HAP-1 (cell line): ENCODE measurements at places on chromosomes 2 and 18.

- DNase-seq, result no peak
Observed at GRCh38 chr18:24274837-24275236, 122.8 kb downstream of the OSBPL1A start.

DNA sequence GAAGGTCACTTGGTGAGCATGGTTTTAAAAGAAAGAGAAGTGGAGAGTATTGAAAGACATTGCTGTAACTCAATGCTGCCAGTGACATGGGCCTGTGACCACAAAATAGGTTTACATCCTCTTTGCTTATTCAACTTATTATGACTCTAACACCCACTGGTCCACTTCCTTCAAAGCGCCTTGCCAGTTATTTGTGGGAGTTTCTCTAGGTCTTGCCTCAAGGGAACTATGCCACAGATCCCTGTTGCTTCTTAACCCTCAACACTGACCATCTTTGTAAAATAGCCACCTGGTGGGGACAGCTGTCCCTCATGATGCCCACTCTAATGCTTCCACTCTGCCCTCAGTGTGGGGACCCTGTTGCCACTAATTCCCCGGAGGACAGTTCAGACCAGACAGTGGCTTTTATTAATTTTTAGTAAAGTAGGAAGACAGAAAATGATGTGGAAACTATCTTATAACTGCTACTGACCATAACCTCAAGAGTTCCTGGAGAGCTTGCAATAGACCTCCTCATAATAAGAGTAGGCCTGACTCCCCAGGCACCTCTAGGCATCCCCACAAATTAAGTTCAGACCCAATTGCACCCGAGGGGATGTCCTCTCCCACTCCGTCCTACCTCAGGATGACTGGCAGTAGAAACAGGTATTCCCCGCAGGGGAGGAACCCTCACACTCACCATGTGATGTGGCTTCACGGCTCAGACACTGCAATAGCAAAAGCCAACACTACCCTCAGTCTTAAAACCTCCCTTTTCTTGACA is 31.3 kb upstream of the SLC25A52 start:
- no peak for DNase-seq

- no peak for DNase-seq
Observed at GRCh38 chr2:87995756-87996155, 20.6 kb downstream of the RNU2-63P start.

GRCh38 chr2:20211860-20212458 is 13.0 kb downstream of the SDC1 start:
- no peak for DNase-seq

DNA sequence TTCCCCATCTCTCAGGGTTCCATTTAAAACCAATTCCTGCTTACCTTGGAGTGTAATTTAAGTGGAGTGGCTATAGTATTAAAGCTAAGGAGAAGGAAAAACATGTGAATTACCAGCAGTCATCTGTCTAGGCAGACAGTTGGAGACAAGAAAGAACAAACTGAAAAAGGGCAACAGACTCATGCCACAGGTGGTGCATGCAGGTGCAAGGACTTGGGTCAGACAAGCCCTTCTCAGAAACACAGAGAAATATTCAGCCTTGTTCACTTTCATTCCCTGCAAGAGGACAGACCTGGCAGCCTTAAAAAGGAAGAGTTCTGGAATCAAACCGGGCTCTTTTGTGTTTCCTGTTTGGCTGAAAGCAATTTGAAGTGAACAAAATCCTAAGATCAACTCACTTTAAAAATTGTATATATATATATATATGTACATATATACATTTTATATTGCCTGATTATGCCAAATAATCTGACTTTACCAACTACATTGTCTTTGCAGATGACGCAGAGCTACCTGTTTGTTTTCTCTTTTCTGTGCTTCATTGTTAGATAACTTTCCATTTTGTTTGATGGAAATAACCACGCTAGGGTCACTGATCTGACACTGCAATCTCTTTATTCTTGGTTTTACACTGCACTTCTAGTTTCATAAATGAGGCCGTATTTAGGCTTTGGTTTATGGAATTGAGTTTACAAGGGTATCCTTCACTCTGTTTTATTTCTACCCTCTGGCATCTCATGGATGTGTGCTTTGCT is 35.1 kb upstream of the VPS54 start:
- no peak for DNase-seq

GRCh38 chr2:121567452-121567851 is 36.8 kb downstream of the RNU4ATAC start:
- no peak for DNase-seq

DNA sequence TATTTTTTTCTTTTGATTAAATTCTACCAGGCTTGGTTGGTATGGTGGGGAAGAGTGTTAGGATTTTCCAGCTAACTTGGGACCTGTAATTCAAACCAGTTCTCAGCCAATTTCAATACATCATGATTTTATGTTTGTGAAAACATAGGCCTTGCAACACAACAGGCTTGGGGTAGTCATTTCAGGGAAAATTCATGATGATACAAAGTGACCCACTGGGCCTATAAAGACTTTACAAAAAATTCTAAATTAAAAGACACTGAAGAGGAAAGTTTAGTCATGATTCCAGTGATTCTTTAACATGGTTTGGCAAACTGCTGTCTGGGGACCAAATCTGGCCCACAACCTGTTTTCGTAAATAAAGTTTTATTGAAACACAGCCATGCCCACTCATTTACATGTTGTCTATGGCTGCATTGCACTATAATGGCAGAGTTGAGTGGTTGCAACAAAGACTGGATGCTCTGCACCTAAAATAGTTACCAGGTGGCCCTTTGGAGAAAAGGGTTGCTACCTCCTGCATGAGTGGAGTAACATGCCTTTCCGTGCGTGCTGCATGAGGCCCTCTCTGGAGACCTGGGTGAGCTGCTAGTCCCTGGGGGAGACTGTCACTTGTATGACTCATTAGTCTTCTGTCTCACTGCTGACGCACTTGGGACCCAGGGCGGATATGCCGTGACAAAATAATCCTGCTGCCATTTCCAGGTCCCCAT is 73.6 kb downstream of the NPAS2 start:
- DNase-seq, result no peak

- no peak for DNase-seq
Observed at GRCh38 chr2:200321780-200322534, 15.5 kb downstream of the SPATS2L start.

- no peak for DNase-seq
Observed at GRCh38 chr2:26529406-26530239, 51.7 kb upstream of the OTOF start.

DNA sequence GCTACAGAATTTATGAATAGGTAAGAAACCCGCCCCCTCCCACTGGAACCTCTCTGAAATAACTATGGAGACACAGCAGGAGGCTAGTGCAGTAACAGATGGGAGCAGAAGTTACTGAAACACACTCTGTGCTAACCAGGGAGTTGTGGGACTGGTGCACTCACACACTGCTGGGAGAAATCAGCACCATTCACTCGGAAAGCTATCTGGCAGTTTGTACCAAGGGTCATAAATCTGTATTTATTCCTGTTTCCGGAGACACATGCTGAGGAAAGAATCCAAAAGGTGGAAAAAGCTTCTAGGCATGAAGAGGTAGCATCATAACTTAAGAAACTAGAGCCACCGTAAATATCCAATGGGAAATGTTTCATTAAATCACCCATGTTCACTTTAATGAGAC is 39.9 kb downstream of the TGFA start:
- DNase-seq, result no peak

DNA sequence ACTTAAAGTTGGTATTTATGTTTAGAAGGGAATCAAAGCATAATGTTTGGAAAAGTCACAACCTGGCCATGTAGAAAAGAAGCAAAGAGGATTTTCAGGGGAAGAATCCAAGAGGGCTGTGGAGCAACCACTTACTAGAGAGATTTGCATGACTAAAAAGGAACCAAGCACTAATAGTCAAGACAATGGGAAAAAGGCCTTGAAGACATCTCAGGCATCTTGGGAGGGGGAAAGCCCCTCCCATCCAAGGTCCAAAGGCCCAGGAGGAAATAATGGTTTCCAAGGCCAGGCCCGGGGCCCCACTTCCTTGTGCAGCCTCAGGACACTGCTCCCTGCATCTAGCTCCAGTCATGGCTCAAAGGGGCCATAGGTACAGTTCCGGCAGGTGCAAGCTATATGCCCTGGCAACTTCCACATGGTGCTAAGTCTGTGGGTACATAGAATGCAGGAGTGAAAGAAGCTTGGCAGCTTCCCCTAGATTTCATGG is 128.1 kb downstream of the EIPR1 start:
- no peak for DNase-seq

GRCh38 chr2:59096973-59097372 is 855.8 kb upstream of the FANCL start:
- no peak for DNase-seq

- no peak for DNase-seq
Observed at GRCh38 chr2:231960810-231961348, 634 bp upstream of the DIS3L2 start.

- DNase-seq, result peak; percentile 71
Observed at GRCh38 chr2:100260712-100261620, 61.3 kb downstream of the LONRF2 start.

- DNase-seq, result peak; percentile 47
Observed at GRCh38 chr2:224433442-224433841, 31.5 kb upstream of the FAM124B start.

DNA sequence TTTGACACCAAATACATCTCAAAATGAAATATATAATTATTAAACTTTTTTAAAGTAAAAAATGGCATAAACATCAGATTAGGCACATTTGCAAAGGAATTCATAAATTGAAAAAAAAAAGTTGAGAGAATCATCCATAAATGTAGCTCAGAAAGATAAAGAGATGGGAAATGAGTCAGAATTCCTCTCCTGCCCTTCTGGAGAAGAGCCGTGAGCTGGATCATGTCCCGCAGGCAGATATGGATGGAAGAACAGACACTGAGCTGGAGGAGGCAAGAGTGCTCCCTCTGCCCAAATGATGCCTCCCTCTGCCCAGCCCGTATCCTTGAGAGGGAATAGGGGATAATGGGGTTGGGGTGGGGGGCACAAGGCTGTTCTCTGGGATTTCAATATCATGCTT is 190.9 kb downstream of the TFCP2L1 start:
- DNase-seq, result no peak

GRCh38 chr2:54550547-54550946 is 94.4 kb downstream of the SPTBN1 start:
- no peak for DNase-seq

- DNase-seq, result no peak
Observed at GRCh38 chr2:145350011-145350410, 830.1 kb upstream of the ZEB2 start.

GRCh38 chr18:32742579-32742978 is 30.2 kb downstream of the KLHL14 start:
- DNase-seq, result no peak

DNA sequence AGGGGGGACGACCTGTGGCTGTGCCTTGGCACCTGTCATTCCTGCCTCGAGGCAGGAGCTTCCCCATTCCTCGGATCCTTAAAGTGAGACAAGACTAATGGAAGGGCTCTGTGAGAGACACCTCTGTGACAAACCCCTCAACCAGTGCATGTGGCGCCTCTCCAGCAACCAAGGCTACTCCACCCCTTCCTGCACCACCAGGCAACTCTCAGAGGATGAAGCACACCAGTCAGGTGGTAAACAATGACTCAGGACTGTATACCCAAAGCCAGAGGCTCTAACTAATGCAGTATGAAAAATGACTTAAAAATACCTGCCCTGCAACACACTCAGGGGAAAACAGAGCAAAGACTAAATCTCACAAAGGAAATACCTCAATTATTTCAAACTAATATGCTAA is 136.9 kb downstream of the UXS1 start:
- DNase-seq, result no peak

- no peak for DNase-seq
Observed at GRCh38 chr18:6031442-6031841, 136.1 kb upstream of the TMEM200C start.

- DNase-seq, result no peak
Observed at GRCh38 chr18:44723411-44723810, 42.7 kb downstream of the SETBP1 start.

GRCh38 chr2:204611017-204611631 is 65.8 kb downstream of the PARD3B start:
- no peak for DNase-seq

GRCh38 chr2:136022396-136023146 is 37.1 kb upstream of the DARS1 start:
- DNase-seq, result no peak

DNA sequence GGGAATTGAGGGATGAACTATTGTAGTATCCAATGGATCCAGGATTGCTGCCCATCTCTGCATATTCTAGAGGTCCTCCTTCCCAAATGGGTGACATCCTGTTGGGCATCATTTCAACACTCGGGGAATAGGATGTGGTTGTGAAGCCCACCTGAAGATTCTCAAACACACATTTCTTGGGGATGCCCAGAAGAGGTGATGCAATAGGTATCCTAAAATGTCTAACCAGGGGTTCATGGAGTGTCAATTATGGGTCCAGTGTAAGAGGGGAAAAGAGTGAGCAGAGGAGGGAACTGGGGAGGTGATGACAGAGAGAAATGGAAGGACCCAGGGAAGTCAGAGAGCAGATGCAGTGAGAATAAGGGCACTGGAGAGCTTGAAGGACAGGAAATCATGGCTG is 52.1 kb downstream of the POLE4 start:
- no peak for DNase-seq

- DNase-seq, result no peak
Observed at GRCh38 chr18:22043837-22044236, 125.6 kb upstream of the GATA6 start.

GRCh38 chr2:122100346-122100745 is 344.9 kb downstream of the TSN start:
- DNase-seq, result no peak

DNA sequence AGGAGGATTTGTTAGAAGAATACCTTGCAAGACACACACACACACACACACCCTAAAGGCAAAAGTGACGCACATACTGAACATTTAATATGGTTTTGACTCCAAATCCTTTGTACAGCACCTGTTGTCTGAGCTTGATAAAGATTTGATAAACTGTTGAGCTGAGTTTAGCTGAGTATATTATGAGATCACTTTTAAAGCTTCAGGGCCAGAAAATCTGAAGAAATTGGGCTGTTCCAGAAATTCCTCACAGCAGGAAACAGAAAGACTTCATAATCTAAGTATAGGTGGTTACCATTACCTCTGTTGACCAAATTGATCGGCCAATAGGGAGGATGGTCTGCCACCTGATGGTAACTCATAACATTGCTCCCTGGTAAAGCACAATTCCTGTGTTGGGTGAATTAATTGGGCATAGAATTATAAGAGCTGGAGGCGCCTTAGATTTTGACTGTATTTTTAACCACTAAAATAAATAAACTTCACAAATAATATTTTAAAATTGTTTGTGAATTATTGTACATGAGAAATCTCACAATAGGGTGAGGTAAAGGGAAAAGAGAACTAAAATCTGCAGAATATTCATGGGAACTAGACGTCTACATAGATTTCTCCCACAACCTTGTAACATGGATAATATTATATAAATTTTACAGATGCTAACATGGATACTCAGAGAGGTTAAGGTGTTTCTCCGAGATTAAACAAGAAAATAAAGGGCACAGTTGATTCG is 21.8 kb upstream of the RPIA start:
- peak; percentile 41 for DNase-seq

- DNase-seq, result no peak
Observed at GRCh38 chr18:48673853-48674721, 135.3 kb downstream of the CTIF start.

DNA sequence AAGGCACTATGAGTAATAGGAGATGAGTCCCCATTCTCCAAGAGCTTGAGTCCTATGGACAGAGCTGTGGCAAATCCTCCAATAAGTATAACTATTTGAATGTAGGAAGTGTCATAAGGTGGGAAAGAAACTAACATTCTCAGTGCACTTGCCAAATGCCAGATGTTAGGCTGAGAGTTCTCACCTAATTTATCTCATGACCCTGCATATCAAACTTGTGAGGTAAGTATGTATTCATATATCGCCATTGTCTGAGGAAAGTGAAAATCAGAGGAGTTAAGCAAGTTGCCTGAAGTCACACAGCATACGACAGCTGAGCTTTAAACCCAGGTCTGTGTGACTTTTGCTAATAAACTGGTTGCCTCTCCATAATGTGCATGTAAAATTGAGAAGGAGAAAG is 169.5 kb downstream of the TTC32 start:
- DNase-seq, result no peak
